ENCODE measurements at places on chromosomes 7 and 10.

DNA sequence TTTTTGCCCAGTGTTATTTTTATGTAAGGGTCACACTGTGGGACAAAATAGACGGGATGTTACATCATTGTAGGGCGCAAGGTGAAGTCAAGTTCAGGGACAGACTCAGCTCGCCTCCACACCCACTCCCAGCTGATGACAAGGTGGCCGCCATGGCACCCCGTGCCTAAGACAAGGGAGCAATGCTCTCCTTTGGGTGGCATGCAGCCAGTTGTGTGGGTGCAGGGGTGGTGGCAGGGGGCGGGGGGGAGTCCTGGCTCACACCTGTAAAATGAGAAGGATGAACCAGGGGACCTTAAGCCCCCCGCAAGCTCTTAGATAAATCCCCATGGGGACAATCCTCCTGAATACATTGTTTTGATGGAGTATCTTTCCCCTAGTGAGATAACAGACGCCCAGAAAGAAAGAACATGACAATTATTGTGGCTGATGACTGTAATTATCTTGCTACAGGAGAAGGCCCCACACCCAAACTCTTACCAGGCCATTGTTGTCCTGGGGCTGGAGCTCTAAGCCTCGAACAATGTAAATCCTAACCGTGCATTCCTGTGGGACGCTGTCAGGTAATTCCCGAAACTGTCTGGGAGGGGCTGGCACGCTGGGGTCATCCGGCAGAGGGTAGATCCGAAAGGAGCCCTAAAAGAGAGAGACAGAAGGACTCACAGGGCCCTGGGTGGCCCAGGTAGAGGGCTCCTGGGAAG is 148.7 kb downstream of the MYOF start:
- no peak for DNase-seq

DNA sequence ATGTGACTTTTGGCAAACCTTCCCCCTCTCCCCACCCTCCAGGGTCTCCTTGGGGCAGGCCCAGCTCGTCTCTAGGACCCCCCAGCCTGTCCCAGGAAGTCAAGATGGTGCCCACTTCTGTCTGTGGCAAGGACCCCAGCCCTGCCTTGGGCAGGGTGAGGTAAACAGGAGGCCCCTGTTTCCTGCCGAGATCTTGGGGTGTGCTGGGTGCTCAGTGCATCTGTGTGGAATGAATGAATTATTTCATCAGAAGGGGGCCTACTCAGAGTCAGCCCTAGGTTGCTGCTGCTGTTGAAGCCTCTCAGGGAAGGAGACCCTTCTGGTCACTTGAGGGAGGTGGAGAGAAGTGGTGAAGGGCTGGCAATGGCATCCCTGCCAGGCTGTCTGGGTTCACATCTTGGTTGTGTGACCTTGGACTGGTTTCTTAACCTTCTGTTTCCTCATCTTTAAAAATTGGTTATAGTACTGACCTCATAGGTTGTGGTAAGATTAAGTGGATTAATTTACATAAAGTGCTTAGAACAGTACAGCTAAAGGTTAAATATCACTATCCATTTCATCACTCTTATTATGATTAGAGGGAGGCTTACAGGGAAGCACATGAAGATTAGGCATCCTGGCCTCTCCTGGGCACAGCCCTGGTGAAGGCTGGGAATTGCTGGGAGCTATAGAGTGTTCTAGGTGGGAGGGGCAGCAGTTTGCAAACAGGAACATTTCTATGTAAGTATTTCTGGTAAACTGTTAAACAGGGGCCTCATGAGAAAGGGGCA is 67.7 kb downstream of the ZMIZ1 start:
- DNase-seq: no peak

DNA sequence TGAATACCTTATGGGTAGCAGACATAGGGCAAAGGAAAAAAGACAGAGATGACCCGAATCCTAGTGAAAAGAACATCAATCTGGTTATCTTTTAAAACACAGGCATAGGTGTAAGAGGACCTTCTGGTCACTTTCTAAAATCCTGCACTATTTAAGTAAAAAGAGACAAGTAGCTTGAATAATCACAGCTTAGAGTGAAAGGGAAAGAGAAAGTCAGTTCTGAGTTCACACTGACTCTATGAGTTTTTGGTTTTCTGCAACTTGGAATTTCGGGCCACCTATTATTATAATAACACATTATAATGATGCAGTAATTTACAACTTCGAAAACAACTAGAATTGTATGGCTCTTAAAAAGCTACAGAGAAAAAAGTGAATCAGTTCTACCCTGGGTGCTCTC is 247.8 kb downstream of the DOCK4 start:
- no peak for DNase-seq

DNA sequence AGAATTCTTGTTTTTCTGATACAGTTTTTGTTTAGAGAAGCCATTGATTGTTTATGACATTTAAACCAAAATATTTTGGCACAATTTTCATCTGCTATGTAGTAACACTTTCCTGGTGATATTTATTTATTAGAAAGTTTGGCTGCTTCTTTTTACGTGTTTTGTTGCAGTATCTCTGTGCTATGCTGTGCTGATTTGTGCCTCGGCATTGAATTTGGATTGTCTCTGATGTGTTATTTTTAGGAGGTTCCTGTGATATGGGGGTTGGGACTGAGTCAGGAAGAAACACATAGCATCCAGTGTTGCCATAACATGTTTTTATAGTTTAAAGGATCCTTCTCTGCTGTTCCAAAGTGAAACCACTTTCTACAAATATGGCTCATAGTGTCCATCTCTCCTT is 1197.7 kb upstream of the LRRN3 start:
- DNase-seq: no peak
